ENCODE measurements at places on chromosomes 1 and 21. TPM values are rescaled to one million over a fixed set of nuclear protein-coding genes. Genes with fewer than 3 reads are reported as not detected.

Gene FAM151A
- polyA plus RNA-seq = 237 TPM

DNA sequence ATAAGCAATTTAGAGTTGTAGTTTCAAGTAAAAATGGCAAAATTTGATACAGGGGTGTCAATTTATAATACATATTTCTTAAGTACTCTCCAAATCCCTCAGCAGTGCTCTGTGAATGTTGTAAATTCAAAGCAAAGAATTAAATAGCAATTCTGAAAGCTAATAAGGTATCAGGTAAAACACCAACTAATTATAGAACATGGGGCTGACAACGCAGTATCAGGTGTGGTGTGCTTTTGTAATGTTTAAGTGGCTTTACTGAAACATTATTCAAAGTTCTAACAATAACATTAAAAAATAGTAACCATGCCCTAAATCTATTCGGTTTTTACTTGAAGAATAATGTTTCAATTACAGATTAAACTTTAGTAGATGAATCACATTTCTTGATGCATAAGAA is 1271.2 kb upstream of the ADGRL2 start:
- no peak for DNase-seq

DNA sequence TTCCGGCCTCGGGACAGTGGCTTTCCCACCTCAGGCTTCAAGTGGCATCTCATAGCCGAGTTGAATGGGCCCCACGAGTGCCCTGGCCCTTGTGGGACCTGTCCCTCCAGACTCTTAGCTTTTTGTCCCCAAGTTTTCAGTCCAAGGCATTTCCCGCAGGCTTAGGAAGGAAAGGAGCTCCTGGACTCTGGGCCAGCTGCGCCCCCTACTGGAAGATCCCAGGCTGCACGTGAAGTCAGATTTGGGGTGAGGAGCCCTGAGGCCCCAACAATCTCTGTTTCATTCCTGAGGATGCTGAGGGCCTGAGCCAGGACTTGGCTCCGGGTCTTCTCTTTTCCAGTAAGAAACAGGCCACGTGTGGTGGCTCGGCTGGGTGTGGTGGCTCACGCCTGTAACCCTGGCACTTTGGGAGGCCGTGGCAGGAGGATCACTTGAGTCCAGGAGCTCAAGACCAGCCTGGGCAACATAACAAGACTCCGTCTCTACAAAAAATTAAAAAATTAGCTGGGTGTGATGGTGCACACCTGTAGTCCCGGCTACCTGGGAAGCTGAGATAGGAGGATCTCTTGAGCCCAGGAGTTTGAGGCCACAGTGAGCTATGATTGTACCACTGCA is 67.4 kb downstream of the ARHGEF10L start:
- peak; percentile 77 for DNase-seq

- DNase-seq = no peak
These were observed 49.1 kb upstream of the CR2 start for GRCh38 chr1:207404849-207405525.

GRCh38 chr1:160767395-160768294 is 28.3 kb upstream of the LY9 start:
- no peak for DNase-seq

DNA sequence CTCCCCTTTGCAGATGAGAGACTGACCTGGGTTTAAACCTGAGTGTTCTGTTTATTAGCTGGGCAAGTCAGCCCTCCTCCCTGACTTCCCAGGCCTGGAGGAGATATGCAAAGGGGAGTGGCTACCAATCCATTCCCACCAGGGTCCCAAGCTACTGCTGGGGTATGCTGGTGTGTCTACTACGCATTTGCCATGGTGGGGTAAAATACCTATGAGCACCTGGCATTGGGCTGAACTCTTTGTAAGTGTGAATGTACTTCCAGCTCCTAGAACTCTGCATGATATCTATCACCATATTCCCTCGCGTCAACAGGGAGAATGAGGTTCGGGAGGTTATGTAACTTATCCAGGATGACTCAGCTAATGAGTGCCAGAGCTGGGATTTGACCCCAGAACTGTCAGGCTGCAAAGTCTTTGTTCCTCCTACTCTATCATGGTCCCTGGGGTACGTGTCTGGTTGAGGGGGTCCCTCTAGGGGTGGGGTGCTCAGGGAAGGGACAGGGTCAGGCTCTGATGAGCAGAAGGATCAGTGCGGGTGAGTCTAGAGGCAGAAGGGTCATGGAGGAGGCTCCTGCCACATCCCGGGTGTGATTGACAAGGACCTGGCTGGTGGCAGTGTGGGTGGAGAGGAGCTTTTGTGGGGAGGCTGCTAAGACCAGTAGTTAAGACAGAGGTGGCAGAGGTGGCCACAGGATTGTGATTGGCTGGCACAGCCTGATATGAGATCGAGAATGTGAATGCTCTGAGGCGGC is 16.7 kb downstream of the AMPD2 start:
- DNase-seq = no peak

Gene APCS
- 1.5 TPM for polyA plus RNA-seq

Gene VASH2
- not detected for polyA plus RNA-seq

DNA sequence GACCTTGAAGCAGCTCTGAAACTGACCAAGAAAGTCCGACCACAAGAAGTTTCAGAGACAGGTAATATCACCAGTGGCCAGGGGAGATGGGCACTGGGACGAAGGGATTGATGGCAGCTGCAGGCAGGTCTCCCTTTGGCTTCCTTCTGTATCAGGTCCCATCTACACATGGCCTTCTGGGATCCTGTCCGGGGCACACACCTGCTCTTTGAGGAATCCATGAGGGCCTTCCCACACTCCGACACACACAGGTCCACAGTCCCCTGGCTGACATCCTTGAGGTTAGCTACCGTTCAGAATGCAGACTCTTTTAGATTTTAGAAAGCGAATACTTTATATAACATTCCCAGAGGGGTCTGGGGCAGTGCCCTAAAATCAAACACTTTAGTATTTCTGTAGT is 26.5 kb upstream of the TMEM125 start:
- DNase-seq = no peak

DNA sequence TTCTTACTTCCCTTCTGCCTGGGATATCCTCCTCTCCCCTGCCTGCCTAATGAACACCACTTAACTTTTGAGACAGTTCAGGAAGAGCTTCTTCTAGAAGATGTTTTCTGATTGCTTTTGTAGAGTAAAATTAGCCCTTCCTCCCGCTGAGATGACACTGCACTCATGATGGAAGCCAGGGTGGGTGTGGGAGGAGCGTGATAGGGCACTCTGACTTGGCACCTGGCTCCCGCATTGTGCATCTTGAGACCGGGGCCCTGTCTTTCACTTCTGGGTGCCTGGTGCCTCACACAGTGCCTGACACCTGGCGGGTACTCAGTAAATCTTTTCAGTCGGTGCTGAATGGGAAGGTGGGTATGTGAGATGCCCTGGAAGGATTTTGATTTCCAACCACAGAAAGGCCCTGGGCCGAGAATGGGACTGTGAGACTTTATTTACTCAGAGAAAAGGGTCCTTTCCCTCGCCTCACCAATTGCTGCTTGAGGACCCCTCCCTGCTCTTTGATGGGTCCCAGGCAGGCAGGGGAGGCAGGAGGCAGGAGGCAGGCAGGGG is 6.8 kb downstream of the THEM5 start:
- DNase-seq = no peak

GRCh38 chr1:184101571-184101970 is 50.0 kb downstream of the TSEN15 start:
- DNase-seq = no peak

DNA sequence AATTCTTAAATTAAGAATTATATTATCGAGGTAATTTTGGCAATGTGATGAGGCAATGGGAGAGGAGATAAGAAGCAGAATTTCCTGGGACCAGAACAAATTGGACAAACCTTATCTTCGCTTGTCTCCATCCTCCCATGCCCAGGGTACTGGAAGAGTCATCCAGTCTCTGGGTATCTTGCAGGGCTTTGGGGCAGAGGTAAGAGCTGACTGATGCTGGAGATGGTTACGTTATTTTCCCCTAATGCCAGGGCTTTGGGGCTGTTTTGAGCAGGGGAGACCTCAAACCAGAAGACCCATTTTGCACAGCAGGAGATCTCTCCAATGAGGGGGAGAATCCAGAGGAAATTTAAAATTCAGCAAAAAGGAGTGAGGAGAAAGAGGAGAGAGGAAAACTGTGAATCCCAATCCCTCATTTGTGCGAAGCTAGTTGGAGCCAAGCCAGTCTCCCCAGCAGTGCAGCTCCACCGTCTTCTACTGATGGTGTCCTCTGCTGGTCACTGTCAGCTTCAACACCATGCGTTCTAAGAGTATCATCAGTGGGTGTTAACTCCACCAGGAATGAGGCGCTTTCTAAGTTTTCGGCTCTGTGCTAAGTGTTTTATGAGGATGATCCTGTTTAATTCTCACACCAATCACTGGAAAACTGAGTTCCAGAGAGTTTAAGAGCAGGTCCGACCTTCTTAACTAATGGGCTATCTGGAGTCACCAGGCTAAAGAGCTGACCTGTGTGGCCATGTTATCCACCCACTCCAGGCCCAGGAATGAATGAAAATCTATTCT is 86.8 kb upstream of the CD34 start:
- peak; percentile 81 for DNase-seq

DNA sequence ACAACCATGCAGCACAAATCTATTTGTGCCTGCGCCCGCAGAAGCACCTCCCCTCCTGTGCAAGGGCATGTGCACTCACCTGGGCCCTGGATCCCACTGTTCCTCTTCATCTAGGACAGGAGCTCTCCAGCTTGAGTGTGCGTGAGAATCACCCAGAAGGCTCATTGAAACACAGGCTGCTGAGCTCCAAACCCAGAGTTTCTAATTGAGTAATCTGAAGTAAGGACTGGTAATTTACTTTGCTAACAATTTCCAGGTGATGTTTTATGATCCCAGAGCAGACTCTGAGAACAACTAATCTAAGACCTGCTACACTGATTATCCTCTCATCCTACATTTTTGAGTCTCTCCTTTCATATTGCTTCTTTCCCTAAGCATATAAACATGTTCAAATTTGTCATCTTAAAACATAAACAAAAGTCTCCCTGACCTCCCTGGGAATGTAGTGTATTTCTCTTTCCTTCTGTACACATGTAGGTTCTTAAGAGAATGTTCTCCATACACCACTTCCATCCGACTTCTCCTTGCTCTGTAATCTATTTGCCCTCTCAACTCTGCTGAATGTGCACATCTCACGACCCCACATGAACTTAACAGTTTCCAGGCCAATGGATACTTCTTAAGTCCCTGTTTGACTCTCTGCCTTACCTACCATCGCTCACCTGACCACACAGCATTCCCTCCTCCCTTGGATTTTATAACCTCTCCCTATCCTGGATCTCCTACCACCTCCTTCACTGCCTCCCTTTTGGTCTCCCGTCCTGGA is 522.5 kb downstream of the SMYD3 start:
- no peak for DNase-seq

- DNase-seq = no peak
These were observed 13.9 kb upstream of the C1orf141 start for GRCh38 chr1:67148516-67149178.

Gene ZYG11A
- 0.84 TPM for polyA plus RNA-seq

DNA sequence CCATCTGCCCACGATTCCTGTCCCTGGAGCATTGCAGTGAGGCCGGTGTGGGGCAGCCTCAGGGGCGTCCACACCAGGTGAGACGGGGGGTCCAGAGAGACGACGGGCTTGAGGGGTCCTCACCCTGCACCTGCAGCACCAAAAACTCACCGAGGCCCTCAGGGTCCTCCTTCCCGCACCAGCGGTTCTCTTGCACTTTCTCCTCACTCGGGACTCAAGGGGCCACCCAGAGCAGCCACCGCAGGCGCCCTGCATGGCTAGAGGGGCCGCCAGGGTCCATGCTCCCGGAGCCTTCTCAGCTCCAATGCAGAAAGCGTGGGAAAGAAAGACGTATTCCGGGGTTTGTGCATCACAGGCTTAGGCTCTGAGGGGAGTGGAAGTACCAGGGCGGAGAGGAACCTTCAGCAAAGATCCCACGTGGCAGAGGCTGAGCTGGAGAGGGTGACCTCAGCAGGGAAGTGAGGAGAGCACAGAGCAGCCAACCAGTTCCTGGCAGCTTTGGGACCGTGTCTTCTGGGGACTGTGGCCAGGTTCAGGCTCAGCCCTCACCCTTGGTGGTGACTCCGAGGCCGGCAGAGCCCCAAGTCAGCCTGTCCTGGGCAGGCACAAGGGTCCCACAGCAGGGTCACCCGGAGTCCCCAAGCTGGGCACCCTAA is 19.5 kb upstream of the COL6A2 start:
- DNase-seq = peak; percentile 65

GRCh38 chr21:34204481-34205439 is 131.4 kb downstream of the MRPS6 start:
- no peak for DNase-seq

GRCh38 chr1:171422511-171422910 is 62.8 kb upstream of the PRRC2C start:
- no peak for DNase-seq

- no peak for DNase-seq
These were observed 1.9 kb downstream of the AMPD2 start for GRCh38 chr1:109621379-109622136.

Gene RIPPLY3
- polyA plus RNA-seq = 0.26 TPM

- peak; percentile 78 for DNase-seq
These were observed 31.4 kb upstream of the WASF2 start for GRCh38 chr1:27521336-27521831.

GRCh38 chr1:34876406-34876805 is 16.9 kb upstream of the SMIM12 start:
- DNase-seq = no peak

GRCh38 chr21:41374177-41374712 is 12.4 kb downstream of the MX2 start:
- DNase-seq = peak; percentile 12

GRCh38 chr1:93630168-93630567 is 51.5 kb downstream of the BCAR3 start:
- no peak for DNase-seq

GRCh38 chr1:45282351-45282750 is 44.3 kb upstream of the HPDL start:
- DNase-seq = no peak

- DNase-seq = no peak
These were observed 620.4 kb upstream of the BEND5 start for GRCh38 chr1:49397086-49397485.

Gene CFAP126
- 2.5 TPM for polyA plus RNA-seq

Gene DNAJC28
- 4.6 TPM for polyA plus RNA-seq

DNA sequence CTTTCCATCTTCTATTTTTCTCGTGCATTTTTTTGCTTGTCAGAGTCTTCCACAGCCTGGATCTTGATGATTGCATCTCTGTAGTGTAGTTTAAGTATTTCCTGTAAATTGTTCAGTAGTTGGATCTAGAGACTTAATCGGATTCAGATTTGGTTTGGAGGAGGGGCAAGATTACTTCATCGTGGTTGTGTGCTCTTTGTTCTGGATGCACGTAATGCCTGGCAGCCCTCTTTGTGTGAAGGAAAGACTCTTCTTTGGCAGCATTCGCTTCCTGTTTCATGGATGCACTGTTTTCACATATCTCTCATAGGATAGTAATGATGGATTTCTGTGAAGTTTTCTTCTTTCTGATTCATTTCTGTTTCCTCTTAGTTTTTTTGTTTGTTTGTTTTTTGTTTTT is 14.2 kb downstream of the SEMA4A start:
- DNase-seq = no peak

- DNase-seq = no peak
These were observed 5.0 kb downstream of the CTBS start for GRCh38 chr1:84569216-84569615.

Gene NTNG1
- 7.7 TPM for polyA plus RNA-seq

DNA sequence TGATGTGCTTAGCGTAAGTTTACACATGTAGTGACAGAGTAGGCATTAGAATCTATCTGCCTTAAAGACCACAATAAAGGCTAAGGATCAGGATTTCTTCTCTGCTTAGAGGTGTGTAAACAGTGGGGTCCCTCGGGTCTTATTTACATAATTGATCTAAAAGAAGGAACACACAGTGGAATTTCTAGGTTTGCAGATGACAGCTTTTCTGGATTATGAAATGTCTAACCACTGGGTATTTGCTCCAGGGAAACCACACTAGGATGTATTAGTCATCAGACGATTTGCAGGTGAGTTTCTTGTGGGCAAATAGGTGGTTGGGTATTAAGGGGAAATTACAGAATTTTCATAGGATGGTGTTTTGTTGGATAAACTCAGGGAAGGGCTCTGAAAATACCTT is 5.8 kb downstream of the LRRC8D start:
- DNase-seq = no peak

All from kidney (tissue), 22 donors.